MV-4-11 (cell line): ENCODE measurements at places on chromosomes 12 and 14.
A peak's percentile ranks its signal among the peaks of the same experiment; 100 is the strongest.

GRCh38 chr12:72144553-72144952 is 127.6 kb upstream of the TRHDE start:
- DNase-seq, result no peak

- DNase-seq, result no peak
These were observed 433.5 kb downstream of the DAD1 start for GRCh38 chr14:22155571-22155970.

DNA sequence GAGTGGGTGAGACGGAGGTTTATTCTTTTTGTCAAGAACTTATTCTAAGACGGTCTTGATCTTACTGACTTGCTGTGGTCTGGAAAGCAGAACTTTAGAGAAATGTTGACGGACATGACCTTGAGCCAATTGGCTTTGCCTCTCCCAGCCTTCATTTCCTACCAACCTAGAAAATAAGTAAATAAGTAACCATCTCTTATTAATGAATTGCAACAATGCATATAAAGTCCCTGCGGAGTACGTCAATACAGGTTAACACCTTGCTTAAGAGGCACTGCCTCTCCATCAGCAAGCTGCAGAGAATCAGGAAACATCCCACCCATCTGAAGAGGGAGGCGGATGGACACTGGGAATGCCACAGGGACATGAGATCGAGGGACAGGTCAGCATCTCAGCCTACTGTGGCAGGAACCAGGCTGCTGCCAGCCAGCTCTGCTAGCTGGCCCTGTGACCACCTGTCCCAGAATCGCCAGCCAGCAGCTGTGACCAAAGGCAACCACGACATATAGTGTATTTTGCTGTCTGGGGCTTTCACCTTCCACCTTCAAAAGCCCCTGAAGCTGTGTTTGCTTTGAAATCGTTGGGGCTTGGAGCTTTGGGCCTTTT is 208.3 kb downstream of the BCL11B start:
- peak; percentile 64 for DNase-seq

DNA sequence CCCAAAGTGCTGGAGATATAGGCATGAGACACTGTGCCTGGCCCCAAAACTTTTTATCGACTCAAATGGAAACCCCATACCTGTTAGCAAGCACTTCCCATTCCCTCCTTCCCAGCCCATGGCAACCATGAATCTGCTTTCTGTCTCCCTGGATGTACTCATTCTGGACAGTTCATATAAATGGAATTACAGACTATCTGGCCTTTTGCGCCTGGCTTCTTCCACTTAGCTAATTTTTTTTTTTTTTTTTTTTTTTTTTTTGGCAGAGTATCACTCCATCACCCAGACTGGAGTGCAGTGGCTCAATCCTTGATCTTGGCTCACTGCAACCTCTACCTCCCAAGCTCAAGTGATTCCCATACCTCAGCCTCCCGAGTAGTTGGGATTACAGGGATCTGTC is 134.5 kb upstream of the MED13L start:
- no peak for DNase-seq

- no peak for DNase-seq
These were observed at the start of gene ARHGEF25 for GRCh38 chr12:57611108-57611826. Gene ARHGEF25, plus strand, starts transcription at chr12:57611435. Its CDS starts 460 bp downstream, at chr12:57611895.

DNA sequence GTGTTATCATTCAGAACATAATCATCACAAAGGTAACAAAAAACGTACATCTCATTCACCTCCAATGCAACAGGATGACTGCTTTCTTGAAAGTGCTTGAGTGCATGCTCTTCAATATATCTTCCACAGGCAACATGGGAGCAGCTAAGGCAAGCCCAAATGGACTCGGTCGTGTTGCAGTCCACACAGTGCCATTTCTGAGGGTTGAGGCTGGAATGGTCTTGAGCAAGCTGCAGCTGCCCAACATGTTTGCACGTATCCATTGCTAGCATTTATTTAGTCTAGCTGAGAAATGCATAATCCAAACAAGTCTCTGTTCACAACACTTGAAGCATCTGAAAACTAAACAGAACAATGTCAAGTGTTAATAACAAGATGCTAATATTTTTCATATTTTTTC is 17.3 kb downstream of the USP44 start:
- DNase-seq, result no peak

DNA sequence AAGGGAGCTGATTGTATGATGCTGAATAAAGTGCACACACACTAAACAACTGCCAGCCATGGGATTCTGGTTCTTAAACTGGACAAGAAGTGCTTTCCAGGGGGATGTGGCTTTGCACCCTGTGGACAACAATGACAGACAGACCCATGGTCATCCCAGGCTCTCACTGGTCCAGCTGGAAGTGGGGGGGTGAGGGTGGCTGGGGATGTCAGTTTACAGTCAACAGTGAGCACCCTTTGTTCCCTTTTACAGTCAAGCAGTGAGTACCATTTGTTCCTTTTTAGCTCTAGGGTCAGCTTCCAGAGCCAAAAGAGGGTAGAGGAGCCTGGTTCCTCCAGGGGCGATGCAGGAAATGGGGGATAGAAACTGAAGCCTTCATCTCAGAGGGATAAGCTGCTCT is 100.7 kb downstream of the SMOC1 start:
- DNase-seq, result no peak

- DNase-seq, result peak; percentile 99
These were observed 16.2 kb downstream of the PYGL start for GRCh38 chr14:50928002-50928635.

GRCh38 chr14:55127460-55127951 is 1.5 kb upstream of the LGALS3 start:
- DNase-seq, result no peak

DNA sequence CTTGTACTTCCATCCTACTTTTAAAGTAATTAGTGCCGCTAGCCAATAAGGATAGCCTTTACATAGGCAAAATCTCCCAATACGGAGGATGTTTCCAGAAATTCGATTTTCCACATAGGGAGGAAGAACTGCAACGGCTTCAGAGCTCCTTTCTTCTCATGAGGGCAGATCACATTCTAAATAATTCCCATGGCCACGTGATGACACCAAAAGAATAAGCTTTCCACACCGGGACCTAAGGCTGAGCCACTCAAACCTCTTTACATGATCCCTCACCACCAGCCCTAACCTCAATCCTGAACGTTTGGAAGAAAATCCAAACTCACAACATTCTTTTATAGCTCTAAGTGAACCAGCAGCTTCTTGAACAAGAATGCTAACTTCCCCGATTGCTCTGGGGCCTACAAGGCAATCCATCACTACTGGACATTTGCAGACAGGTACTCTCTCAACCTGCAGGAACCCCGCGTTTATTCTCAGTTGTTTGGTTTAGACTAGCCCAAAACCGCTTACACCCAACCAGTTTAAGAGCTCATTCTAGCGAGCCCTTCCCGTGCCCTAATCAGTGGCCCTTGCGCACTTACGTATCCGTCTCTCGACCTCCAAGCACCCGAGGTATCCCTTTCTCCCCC is 884 bp downstream of the CAPRIN2 start:
- no peak for DNase-seq
